ENCODE measurements at places on chromosomes 1 and 21.

DNA sequence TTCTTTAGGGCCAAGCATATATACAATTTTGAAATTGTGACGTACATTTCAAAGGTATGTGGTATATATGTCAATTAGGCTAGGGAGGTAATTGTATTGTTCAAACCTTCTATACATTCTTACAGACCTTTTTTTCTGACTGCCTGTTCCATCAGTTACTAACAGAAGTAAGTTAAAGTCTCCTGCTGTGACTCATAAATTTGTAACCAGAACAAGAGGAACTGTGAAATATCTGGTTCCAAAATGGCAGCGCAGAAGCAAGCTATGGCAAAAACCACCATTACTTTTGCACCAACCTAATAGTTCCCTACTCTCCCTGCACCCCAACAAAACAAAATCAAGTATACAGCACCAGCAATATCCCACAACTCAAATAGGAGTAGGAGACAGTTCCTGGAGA, 93.6 kb downstream of the ENAH start:
- no peak for DNase-seq

DNA sequence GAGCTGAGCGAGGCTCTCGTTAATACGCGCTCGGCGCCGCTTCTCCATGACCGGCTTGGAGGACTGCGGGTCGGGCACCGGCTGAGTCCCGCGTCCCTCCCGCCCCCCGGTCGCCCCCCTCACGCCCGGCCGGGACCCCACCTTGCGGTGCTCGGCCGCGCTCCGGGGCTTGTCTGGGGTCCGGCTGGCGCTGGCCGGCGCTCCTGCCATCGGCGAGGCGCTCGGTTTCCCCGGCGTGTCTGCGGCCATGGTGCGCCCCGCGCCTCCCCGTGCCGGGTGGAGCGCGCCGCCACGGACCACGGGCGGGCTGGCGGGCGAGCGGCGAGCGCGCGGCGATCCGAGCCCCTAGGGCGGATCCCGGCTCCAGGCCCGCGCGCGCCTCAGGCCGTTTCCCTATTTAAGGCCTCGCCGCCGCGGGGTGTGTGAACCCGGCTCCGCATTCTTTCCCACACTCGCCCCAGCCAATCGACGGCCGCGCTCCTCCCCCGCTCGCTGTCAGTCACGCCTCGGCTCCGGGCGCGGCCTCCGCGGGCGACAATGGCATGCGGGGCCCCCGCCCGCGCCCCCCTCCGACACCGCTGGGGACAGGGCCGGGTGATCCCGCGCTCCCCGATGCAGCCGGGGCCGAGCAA, at the start of gene HES4:
HES4 (minus strand) TSS at position 373 of the 632 bp plus-strand sequence; CDS start at position 249, 124 bp downstream.
- peak; percentile 58 for DNase-seq

GRCh38 chr1:235067396-235068157, 61.1 kb downstream of the TOMM20 start:
- peak; percentile 24 for DNase-seq

GRCh38 chr1:188154196-188154595, 1325.4 kb downstream of the PLA2G4A start:
- no peak for DNase-seq

- DNase-seq, result no peak
Observed at GRCh38 chr1:68363339-68363738, 86.4 kb downstream of the RPE65 start.

DNA sequence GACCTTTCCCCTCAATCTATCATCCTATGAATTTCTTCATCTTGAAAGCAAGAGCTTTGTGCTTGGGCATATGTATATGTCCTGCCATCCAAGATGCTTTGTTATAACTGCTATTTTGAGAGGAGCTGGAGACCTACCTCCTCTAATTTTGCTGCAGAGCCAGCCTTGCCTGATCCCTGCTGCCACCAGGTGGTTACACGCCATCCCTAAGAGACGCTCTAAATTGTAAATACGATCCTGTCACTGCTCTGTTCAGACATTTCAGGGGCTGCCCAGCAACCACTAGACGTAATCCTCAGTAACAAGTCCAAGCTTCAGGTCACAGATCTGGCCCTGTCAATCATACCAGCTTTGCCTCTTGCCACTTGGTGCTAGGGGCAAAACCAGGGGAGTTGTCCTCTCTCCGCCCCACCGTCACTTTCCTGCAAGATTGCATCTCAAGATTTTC, 32.9 kb downstream of the GPA33 start:
- peak; percentile 63 for DNase-seq

GRCh38 chr1:109151146-109151990, 37.5 kb downstream of the ELAPOR1 start:
- DNase-seq, result no peak

- DNase-seq, result no peak
Observed at GRCh38 chr1:232644209-232644608, 14.3 kb upstream of the SIPA1L2 start.

GRCh38 chr1:16212251-16212961, at the start of gene ARHGEF19:
TSS of gene ARHGEF19 (minus strand) at chr1:16212652. CDS start at chr1:16209054, 3,598 bp downstream.
- DNase-seq, result no peak

GRCh38 chr1:117499071-117499470, 106.8 kb upstream of the TENT5C start:
- no peak for DNase-seq

DNA sequence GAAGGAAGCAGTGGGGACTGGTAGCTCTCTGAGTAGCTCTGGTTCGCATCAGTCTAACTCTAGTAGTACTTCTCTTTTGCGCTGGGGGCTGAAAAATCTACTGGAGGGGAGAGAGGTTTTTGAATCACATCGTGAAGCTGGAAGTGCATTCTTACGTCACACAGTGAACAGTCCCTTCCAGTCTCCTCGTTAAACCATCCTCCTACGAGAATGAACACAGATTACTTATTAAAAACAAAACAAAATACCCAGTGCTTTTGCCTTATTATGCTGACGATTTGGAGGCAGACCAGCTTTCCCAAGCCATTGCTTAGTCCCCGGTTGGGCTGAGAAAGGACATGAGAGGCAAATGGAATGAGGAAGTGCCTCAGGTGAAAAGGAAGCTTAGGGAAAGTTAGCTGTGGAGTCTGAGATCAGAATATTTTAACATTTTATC, 16.1 kb downstream of the HUNK start:
- DNase-seq, result no peak

GRCh38 chr1:43414634-43415223, 25.0 kb downstream of the SZT2 start:
- peak; percentile 74 for DNase-seq

DNA sequence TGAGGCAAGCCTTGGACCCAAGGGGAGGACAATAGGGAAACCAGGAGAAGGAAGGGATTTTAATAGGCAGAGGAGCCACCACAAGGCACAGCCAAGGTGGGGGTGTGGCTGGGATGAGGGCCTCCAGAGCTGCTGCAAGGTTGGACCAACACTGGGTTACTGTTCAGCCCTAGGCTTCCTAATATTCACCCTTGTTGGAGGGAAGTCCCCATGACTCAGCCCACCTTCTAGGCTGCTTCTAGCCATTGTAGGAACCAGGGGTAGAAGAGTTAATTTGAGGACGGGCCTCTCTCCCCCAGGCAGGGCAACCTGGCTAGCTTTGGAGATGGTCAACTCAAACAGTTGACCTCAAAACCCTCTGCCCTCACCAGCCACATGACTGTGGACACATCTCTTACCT, 59.5 kb downstream of the KCNN3 start:
- DNase-seq, result no peak

GRCh38 chr1:224745924-224746323, 129.8 kb downstream of the CNIH3 start:
- DNase-seq, result no peak

- DNase-seq, result no peak
Observed at GRCh38 chr1:186492531-186493291, 31.8 kb upstream of the PDC start.

DNA sequence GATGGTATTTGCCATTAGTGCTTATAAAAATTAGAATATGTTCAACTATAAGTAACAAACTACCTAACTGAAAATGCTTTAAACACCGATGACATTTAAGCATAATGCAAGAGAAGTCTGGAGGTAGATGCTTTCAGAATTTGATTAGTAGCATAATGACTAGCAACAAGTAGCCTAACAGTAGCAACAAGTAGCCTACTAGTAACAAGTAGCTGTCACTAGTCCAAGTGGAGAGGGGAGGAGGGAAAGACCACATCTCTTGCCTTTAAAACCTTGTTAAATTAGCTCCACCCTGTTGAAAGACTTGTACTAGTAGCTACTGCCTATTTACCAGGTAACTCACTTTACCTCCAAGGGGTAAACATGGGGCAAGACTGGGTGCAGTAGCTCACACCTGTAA, 7.9 kb downstream of the GPR88 start:
- DNase-seq, result no peak

- no peak for DNase-seq
Observed at GRCh38 chr21:42263591-42264131, 44.7 kb downstream of the ABCG1 start.

DNA sequence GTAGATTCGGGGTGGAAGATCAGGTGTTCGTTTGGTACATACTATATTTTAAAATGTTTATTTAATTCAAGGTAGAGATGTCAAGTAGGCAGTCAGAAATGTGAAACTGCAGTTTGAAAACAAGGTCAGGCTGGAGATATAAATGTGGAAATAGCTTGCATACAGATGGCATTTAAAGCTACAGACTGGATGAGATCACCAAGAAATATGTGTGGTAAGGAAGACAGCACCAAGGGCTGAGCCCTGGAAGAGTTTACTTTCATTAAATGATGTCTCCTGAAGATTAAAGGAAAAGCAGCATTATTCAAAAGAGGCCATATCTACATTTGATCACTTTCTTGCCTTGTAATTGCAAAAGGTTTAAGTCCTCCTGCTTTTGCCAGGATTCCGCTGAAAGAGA, 271.3 kb downstream of the PTBP2 start:
- DNase-seq, result no peak

DNA sequence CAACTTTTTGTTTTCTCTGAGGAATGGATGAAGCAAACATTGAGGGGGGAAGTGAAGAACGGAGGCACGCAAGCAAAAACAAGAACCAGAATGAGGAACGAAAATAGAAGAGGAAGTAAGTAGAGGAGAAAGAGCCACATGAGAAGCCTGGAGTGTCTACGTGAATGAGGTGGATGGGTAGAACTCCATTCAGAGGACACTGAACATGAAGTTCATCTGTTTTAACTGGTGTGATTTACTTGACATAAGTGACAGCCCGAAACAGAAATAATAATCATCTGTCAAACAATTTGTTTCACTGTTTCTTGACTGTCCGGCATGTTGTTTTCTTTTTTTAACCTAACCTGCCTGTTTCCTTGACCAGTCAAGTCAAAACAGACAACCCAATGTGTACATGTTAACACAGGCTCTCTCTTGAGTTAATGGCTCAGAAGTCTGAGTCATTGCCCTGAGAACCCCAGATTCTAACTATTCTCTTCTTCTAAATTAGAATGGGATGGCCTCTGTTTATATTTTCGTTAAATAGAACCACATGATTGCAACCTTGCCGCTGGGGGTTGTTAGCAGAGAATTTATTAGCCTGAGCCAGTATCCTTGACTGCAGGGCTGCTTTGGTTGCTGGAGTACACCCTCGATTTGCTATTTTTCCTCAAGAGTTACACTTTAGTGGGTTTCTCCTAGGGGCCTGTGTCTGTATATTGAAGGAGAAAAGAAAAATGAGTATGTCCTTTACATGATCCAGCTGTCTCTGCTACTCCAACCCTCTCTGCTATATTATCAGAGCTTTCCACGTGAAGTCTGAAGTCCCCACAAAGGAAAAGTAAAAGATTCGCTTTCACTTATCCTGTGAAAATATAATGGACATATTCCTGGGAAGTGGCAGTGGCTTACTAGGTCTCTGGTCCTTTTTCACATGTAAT, 151.7 kb downstream of the ZC3H11B start:
- DNase-seq, result no peak

DNA sequence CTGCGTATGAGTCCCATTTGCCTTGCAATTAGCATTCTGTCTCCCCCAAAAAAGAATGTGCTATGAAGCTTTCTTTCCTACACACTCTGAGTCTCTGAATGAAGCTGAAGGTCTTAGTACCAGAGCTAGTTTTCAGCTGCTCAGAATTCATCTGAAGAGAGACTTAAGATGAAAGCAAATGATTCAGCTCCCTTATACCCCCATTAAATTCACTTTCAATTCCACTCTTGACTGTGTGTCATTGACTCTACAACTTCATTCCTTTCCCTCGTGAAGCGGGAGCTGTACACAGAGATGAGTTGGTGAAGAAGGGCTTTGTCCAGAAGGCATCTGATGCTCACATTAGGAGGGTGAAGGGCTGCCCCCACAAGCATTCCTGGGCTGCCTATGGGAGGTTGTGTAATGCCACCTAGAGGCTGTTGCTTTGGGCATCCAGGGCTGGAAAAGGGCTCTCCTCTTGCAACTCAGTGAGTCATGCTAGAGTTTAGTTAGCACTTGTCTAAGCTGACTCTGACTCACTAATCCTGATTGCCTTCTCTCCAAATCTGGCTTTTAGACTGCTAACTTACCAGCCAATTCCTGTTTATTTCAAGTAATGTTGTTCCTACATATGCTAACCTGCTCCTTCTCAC, 1.8 kb downstream of the SPRR1B start:
- no peak for DNase-seq

DNA sequence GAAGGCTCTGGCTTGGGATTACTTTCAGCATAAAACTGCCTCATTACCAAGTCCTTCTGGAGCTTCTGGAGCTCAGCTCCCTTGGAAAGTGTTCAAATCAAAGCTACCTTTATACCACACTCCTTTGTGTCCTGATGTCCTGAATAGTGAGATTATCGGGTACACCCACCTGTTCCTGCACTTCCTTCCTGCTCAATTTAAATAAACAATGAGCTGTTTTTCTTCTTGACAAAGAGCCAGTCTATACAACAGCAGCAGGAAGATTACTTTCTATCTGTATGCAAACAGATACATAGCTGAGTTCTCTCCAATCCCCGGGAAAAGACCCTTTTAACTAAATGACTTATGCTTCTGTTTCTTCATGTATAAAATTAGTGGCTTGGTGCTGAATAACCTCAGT, 258.0 kb upstream of the FMN2 start:
- no peak for DNase-seq

GRCh38 chr1:198986036-198986435, 347.2 kb downstream of the PTPRC start:
- DNase-seq, result no peak

DNA sequence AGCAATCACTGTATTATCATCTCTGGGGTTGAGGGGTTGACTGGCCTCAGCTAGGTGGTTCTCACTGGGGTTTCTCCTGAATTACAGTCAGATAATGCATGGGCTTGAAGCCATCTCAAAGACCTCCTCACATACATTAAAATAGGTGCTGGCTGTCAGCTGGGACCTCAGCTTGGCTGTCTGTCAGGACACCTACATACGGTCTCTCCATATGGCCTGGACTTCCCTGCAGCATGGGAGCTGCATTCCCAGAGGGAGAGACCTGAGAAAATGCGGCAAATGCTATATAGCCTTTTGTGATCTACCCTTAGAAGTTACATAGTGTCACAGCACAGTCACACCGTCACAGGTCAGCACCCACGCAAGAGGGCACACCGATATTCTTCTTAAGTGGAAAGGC, 93.6 kb downstream of the TSEN15 start:
- peak; percentile 34 for DNase-seq

DNA sequence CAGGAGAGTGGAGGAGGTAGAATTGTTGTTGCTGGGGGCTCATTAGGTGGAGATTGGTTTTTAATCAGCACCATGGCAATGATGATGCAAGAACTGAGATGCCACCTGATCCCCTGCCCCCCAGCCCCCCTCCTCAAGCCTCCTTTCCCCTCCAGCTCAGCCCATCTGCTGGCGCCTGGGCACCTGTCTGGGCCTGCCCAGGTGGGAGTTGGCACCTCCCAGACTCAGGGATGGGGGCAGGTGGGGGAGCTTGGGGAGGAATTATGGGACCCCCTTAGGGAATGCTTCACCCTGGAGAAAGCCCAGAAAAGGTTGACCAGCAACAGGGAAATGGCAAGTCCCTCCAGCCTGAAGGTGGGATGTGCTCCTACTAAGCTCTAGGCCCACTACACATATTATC, 1.5 kb upstream of the NHLH1 start:
- DNase-seq, result no peak

- DNase-seq, result no peak
Observed at GRCh38 chr1:5503556-5504363, 488.5 kb downstream of the NPHP4 start.

Measured in NCI-H1694 (cell line).